Neural progenitor cell (in vitro differentiated cells): ENCODE measurements at places on chromosomes 3 and 15. TPM values are rescaled to one million over a fixed set of nuclear protein-coding genes. Genes with fewer than 3 reads are reported as not detected.
A peak's percentile ranks its signal among the peaks of the same experiment; 100 is the strongest.

- no peak for DNase-seq
- H3K4me3 ChIP-seq: no peak overlapping the region
- no peaks in the 10 kb centered on the region for H3K4me1 ChIP-seq
- no peaks in the 10 kb centered on the region for H3K27me3 ChIP-seq
Observed at GRCh38 chr3:165156757-165157420, 39.3 kb downstream of the SLITRK3 start.

The PLA1A gene
- not detected in 2 replicates for total RNA-seq

DNA sequence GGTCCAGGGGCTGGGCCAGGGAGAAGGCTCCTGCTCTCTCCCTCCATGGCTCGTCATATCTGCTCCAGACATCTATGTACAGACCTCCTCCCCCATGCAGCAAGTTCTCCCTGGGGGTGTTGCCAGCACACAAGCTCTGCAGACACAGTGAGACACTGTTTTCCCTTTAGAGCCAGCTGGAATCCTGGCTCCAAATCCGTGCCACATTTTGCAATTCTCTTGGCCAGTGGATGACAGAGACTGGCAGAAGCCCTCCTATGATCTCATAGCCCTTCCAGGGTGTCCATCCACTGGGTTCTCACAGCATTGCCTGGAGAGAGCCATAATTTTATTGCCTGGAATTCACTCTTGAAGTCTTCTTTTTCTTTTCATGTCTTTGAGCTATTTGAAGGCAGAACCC lies 203.9 kb downstream of the TLE3 start:
- H3K27ac ChIP-seq: no peak overlapping the region
- no peaks in the 10 kb centered on the region for H3K36me3 ChIP-seq
- peak; percentile 25 for DNase-seq
- H3K27me3 ChIP-seq: no peaks in the 10 kb centered on the region
- H3K4me3 ChIP-seq: no peak overlapping the region

DNA sequence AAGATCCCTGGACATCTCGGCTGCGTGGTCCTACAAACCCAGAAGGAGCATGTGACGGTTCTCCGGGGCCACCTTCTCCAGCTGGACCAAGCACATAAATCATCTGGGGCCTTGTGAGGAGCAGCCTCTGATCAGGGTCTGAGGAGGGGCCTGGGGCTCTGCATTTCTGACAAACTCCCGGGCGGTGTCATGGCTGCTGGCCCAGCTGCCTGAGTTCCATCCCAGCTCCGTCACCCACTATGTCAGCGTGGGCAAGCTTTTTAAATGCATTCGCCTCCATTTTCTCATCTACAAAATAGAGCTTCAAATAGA lies 126.3 kb upstream of the MEF2A start:
- H3K4me3 ChIP-seq: no peak overlapping the region
- no peak for DNase-seq
- H3K36me3 ChIP-seq: no peaks in the 10 kb centered on the region
- no peak overlapping the region for H3K27ac ChIP-seq

GRCh38 chr3:8279476-8279875 lies 222.1 kb upstream of the LMCD1 start:
- no peak for DNase-seq
- peaks cover 13% of the 10 kb centered on the region for H3K4me1 ChIP-seq
- H3K36me3 ChIP-seq: no peaks in the 10 kb centered on the region
- no peak overlapping the region for H3K27ac ChIP-seq

GRCh38 chr3:129398803-129399144 lies 29.7 kb downstream of the EFCAB12 start:
- no peaks in the 10 kb centered on the region for H3K27me3 ChIP-seq
- H3K4me3 ChIP-seq: peak overlapping the region; percentile 97
- H3K36me3 ChIP-seq: no peaks in the 10 kb centered on the region
- peak overlapping the region; percentile 81 for H3K27ac ChIP-seq
